ENCODE measurements at places on chromosomes 1 and 21.

GRCh38 chr21:19712441-19712840 lies 1285.8 kb upstream of the NCAM2 start:
- no peak for DNase-seq

DNA sequence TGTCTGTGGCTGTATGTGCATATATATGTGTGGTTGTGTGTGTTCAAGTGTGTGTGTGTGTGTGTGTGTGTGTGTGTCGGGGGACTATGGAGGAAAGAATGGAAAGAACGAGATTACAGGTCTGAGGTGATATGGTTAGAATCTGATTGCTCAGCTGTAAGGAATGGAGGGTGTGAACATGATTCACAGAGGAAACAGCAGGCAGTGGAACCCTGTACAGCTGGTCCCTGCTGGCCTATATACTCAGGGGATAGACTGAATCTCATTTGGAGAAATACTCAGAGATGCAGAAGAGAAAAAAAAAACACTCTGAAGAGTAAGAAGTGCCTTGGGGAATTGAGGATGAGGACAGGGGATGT lies 180.1 kb upstream of the ESRRG start:
- DNase-seq, result no peak

GRCh38 chr21:14084068-14084501 lies 126.7 kb downstream of the LIPI start:
- peak; percentile 43 for DNase-seq

GRCh38 chr1:62912028-62912638 lies 128.2 kb downstream of the ATG4C start:
- no peak for DNase-seq

DNA sequence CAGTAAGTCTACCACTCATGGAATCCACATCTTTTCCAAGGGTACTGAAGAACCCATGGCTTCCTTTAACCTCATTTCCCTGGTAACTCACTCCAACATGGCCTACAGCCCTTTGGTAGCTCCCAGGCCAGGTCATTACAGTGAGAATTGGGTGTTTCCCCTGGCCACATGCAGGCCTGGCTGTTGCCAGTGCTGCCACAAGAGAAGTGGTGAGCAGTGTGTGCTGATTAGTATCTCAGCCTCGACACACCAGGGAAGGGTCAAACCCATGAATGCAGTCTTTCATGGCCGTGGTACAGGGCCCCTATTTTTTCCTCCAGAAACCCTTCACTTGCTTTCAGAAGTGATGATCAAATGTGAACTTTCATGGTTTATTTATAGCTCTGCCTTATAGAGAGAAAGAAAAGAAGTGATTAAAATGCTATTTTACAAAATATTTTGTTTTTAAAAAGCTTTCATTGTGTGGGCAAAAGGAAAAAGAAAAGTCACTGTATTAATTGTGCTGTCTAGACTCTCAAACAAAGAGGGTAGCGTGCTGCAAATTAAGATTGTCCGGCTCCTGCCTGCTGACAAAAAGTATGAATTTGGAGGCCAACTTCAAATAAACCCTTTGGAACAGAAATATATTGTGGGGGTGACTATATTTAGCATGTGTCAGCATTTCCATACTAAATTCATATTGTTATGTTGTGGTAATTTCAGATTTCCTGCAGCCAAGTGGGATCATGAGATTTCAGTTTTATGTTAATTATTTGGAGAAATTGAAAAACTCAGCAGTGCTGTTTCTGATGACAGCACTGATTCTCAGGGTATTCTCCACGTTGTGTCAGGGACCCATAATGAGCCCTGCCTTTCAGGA lies 62.0 kb upstream of the HOOK1 start:
- no peak for DNase-seq

Data from activated CD8-positive, alpha-beta memory T cell treated with anti-CD3 and anti-CD28 coated beads for 24 hours (primary cell).